ENCODE measurements at places on chromosomes 6 and 20.

DNA sequence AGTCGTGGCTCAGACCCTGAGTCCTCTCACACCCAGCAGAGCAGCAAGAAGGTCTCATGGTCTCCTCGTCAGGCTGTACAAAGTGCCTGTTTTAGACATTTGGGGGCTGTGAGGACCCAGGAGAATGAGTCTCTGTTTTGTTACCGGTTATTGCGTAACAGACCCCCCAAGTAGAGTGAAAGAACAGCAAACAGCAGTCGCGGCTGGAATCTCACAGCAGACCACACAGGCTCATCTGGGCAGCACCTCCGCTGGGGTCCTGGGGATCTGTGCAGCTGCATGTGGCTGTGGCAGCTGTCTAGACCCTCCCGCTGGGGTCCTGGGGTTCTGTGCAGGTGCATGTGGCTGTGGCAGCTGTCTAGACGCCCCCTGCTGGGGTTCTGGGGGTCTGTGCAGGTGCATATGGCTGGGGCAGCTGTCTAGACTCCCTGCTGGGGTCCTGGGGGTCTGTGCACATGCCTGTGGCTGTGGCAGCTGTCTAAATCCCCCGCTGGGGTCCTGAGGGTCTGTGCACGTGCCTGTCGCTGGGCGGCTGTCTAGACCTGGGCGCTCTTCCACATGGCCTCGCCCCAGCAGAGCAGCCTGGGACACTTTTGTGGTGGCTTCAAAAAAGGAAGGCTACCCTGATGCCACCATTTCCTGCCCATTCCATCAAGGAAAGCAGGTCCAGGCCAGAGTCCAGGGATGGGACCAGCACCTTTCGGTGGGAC lies 24.7 kb downstream of the ENTPD6 start:
- no peak overlapping the region for H3K4me3 ChIP-seq
- DNase-seq = no peak
- peaks cover 17% of the 10 kb centered on the region for H3K4me1 ChIP-seq
- peaks cover 17% of the 10 kb centered on the region for H3K27me3 ChIP-seq
- H3K36me3 ChIP-seq = no peaks in the 10 kb centered on the region
- no peak overlapping the region for H3K27ac ChIP-seq

- H3K27ac ChIP-seq = peak overlapping the region; percentile 68
- no peak overlapping the region for H3K4me3 ChIP-seq
- H3K4me1 ChIP-seq = peaks cover 20% of the 10 kb centered on the region
- no peaks in the 10 kb centered on the region for H3K36me3 ChIP-seq
- no peak for DNase-seq
Measured at GRCh38 chr6:158780988-158781691, 38.0 kb downstream of the EZR start.

- no peak overlapping the region for H3K4me3 ChIP-seq
- H3K4me1 ChIP-seq = peaks cover 8% of the 10 kb centered on the region
- no peak overlapping the region for H3K27ac ChIP-seq
- no peak for DNase-seq
Measured at GRCh38 chr6:25601800-25602673, 50.0 kb upstream of the SCGN start.

GRCh38 chr6:109531446-109531845 lies 48.4 kb upstream of the ZBTB24 start:
- H3K4me3 ChIP-seq = no peak overlapping the region
- no peaks in the 10 kb centered on the region for H3K27me3 ChIP-seq
- DNase-seq = no peak

DNA sequence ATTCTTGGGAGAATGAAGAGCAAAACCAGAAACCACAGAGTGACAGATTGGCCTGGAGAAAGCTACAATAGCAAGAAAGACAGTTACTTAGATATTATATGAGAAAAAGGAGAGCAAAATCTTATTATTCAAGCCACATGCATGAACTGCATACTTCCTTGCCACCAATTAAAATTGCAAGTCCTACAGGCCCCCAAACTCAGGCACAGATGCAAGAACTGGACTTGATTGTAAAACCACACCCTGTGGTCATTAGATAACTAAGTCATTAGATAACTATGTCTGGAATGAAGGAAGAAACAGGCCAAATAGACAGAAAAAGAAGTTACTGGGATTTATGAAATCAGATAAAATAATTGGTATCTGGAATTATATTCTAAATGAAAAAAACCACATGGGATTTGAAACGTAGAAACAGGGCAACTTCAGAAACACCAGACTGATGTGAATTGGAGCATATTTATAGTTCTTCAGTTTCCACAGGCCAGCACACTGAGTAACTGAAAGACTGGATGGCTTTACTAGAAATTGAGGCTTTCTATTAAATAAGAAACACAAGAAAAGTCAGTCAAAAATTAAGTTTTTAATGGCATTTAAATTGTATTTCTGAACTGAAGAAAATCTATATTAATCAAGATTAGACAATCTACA lies 49.4 kb upstream of the CARMIL1 start:
- no peaks in the 10 kb centered on the region for H3K27me3 ChIP-seq
- no peaks in the 10 kb centered on the region for H3K36me3 ChIP-seq
- no peak overlapping the region for H3K4me3 ChIP-seq
- peaks cover 15% of the 10 kb centered on the region for H3K4me1 ChIP-seq
- H3K27ac ChIP-seq = no peak overlapping the region
- no peak for DNase-seq

DNA sequence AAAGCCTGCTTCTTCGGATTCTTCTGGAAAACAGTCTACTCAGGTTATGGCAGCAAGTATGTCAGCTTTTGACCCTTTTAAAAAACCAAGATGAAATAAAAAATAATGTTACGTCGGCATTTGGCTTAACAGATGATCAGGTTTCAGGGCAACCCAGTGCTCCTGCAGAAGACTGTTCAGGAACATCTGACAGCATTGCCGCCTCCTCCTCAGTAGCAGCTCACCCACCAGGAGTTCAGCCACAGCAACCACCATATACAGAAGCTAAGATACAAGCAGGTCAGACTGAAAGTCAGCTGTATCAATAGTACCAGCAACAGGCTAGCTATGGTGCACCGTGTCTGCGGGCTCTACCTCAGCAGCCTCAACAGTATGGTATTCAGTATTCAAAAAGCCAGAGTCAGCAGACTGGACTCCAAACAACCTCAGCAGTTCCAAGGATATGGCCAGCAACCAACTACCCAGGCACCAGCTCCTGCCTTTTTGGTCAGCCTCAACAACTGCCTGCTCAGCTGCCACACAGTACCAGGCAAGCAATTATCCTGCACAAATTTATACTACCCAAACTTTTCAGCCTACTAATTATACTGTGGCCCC lies 51.9 kb downstream of the BTBD9 start:
- DNase-seq = no peak
- no peak overlapping the region for H3K4me3 ChIP-seq

GRCh38 chr6:119446609-119447008 lies 97.0 kb upstream of the MAN1A1 start:
- no peak overlapping the region for H3K27ac ChIP-seq
- peaks cover 24% of the 10 kb centered on the region for H3K4me1 ChIP-seq
- no peak overlapping the region for H3K4me3 ChIP-seq
- no peak for DNase-seq
- H3K27me3 ChIP-seq = peaks cover 6% of the 10 kb centered on the region

GRCh38 chr6:5093231-5094015 lies 8.3 kb downstream of the PPP1R3G start:
- no peak overlapping the region for H3K4me3 ChIP-seq
- no peak overlapping the region for H3K27ac ChIP-seq
- no peaks in the 10 kb centered on the region for H3K27me3 ChIP-seq
- no peaks in the 10 kb centered on the region for H3K36me3 ChIP-seq
- no peak for DNase-seq
- no peaks in the 10 kb centered on the region for H3K4me1 ChIP-seq

DNA sequence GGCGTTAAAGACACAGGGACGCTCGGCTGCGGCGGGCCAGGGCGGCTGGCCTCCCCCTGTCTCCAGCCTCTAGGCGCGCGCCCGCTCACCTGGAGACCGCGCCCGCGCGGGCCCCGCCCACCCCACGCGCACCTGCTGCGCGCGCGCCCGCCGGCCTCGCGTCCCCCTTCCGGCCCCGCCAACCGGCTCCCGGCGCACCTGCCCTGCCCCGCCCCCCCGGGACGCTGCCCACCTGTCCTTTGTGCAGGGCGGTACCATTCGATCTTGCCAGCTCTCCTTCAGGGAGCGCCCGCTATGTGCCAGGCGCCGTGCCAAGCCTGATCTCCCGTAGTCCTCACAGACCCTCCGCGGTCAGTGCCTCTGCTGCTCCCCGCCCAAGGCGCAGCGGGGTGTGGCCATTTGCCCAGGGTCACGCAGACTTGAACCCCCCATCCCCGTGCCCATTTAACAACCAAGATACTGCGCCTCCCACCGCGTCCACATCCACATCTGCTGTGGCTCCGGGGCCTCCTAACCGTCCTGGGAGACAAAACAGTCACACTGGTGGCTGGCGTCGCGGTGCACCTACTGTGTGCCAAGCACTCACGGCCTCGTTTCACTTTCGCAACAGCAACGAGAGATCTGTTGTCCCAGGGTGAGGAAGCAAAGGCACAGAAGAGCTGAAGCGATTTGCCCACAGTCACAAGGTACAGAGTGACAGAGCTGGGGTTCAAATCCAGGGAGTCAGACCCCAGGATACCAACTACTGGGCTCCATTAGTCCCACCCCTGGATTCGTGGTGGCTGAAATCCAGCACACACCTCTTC lies 48.1 kb downstream of the NOL4L start:
- H3K4me3 ChIP-seq = peak overlapping the region; percentile 92
- H3K27ac ChIP-seq = peak overlapping the region; percentile 92
- H3K4me1 ChIP-seq = peaks cover 42% of the 10 kb centered on the region
- peaks cover 35% of the 10 kb centered on the region for H3K27me3 ChIP-seq

DNA sequence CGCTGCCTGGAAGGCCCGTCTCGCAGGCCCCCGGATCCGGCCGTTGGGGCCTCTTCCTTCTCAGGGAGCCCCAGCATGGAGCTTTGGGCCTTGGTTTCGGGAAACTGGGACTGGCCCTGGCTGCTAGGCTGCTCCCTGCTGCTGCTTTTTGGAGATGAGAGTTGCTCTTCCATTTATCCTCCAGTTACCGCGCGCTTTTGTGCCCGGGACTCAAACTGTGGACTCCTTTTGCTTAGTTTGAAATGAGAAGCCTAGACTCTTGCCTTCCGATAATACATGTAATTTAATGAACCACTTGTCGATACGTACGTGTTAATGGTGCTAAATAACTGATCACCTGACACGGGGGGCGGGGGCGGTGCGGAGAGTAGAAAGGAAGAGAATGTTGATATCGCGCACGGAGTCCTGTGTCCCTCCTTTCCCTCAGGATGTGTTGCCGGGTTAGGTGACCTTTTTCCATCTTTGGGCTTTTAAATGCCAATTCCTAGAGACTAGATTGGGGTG lies 968 bp downstream of the PHF3 start:
- H3K4me3 ChIP-seq = peak overlapping the region; percentile 99
- peaks cover 11% of the 10 kb centered on the region for H3K4me1 ChIP-seq
- peaks cover 9% of the 10 kb centered on the region for H3K27me3 ChIP-seq
- peak overlapping the region; percentile 99 for H3K27ac ChIP-seq

- H3K4me1 ChIP-seq = peaks cover 43% of the 10 kb centered on the region
- no peaks in the 10 kb centered on the region for H3K36me3 ChIP-seq
- no peak for DNase-seq
- no peak overlapping the region for H3K27ac ChIP-seq
- H3K4me3 ChIP-seq = no peak overlapping the region
Measured at GRCh38 chr6:23654745-23655144, 471.3 kb upstream of the NRSN1 start.

GRCh38 chr6:131549811-131550210 lies 23.2 kb upstream of the ARG1 start:
- peaks cover 3% of the 10 kb centered on the region for H3K4me1 ChIP-seq
- H3K27ac ChIP-seq = no peak overlapping the region
- H3K36me3 ChIP-seq = no peaks in the 10 kb centered on the region
- no peak overlapping the region for H3K4me3 ChIP-seq
- no peaks in the 10 kb centered on the region for H3K27me3 ChIP-seq

GRCh38 chr6:40077315-40077714 lies 143.1 kb upstream of the MOCS1 start:
- no peak overlapping the region for H3K4me3 ChIP-seq
- H3K36me3 ChIP-seq = no peaks in the 10 kb centered on the region
- DNase-seq = no peak

DNA sequence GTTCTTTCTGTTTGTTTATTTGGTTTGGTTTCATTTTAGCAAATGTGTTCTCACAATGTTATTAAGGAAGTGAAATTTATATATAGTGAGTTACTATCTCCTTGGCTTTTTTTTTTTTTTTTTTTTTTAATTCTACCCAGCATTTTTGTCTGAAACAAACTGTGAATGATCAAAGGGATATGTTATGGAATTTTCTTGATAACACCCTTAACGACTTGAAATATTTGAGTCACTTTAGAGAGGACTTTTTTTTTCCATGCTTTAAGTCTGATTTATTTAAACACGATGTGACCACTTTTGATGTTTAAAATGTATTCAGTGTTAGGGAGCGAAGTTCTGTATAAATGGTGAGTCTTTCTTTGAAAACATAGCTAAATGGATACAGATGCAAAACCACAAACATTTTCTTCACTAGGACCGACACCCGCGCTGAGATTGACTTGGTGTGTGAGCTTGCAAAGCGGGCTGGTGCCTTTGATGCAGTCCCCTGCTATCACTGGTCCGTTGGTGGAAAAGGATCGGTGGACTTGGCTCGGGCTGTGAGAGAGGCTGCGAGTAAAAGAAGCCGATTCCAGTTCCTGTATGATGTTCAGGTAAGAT lies 149.7 kb downstream of the MTHFD1L start:
- H3K36me3 ChIP-seq = no peaks in the 10 kb centered on the region
- DNase-seq = no peak
- H3K27ac ChIP-seq = no peak overlapping the region
- H3K4me3 ChIP-seq = no peak overlapping the region
- peaks cover 9% of the 10 kb centered on the region for H3K4me1 ChIP-seq
- no peaks in the 10 kb centered on the region for H3K27me3 ChIP-seq

GRCh38 chr6:49550492-49551077 lies at the start of gene C6orf141:
TSS of gene C6orf141 (plus strand) at chr6:49550668. CDS start at chr6:49550793, 125 bp downstream.
- H3K27ac ChIP-seq = no peak within 1 kb of the TSS
- peaks cover 10% of the 10 kb centered on the region for H3K4me1 ChIP-seq
- peaks cover 10% of the 10 kb centered on the region for H3K27me3 ChIP-seq

DNA sequence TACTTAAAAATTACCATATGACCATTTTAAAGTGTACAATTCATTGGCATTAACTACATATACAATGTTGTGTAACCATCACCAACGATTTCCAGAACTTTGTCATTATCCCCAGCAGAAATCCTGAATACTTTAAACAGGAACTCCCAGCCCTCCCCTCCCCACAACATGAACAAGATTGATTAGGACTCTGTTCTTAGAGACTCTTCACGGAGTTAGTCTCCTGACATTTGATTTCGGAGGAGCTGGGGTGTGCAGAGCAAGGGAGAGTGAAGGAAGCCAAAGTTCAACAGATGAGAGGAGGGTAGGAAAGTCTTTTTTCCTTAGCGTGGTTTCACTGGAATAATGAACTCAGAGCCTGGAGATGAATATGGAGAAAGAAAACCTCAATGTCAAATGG lies 17.2 kb upstream of the QKI start:
- peaks cover 12% of the 10 kb centered on the region for H3K4me1 ChIP-seq
- H3K36me3 ChIP-seq = no peaks in the 10 kb centered on the region
- DNase-seq = no peak
- peaks cover 5% of the 10 kb centered on the region for H3K27me3 ChIP-seq

- peaks cover 42% of the 10 kb centered on the region for H3K4me1 ChIP-seq
- no peak overlapping the region for H3K4me3 ChIP-seq
Measured at GRCh38 chr6:157143171-157143889, 180.0 kb downstream of the TMEM242 start.

GRCh38 chr20:53678990-53679596 lies 85.5 kb upstream of the ZNF217 start:
- peaks cover 9% of the 10 kb centered on the region for H3K4me1 ChIP-seq
- no peaks in the 10 kb centered on the region for H3K36me3 ChIP-seq
- no peak overlapping the region for H3K27ac ChIP-seq
- no peak overlapping the region for H3K4me3 ChIP-seq

GRCh38 chr20:312866-313265 lies 12.5 kb upstream of the SOX12 start:
- H3K36me3 ChIP-seq = no peaks in the 10 kb centered on the region
- peaks cover 10% of the 10 kb centered on the region for H3K4me1 ChIP-seq
- H3K27me3 ChIP-seq = no peaks in the 10 kb centered on the region
- no peak for DNase-seq
- H3K27ac ChIP-seq = no peak overlapping the region

Measured in glutamatergic neuron (in vitro differentiated cells).